ENCODE measurements at places on chromosomes 3 and 15.

DNA sequence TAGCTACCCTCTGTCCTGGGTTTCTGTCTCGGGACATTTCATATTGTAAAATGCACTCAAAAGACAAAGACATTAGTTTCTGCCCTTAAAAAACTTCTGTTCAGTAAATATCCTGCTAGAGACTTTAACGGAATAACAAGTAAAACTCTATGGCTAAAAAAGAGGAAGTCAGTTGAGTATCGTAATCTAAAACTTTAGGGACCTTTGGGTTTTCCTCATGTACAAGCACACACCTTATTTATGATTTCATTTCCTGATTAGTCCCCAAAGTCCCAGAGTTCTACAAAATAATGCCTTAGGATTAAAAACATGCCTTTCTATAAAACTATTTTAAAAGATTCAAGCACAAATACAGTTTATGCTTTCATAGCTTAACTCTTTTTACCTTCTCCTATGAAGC lies 585.9 kb downstream of the UNC13C start:
- no peak for DNase-seq

DNA sequence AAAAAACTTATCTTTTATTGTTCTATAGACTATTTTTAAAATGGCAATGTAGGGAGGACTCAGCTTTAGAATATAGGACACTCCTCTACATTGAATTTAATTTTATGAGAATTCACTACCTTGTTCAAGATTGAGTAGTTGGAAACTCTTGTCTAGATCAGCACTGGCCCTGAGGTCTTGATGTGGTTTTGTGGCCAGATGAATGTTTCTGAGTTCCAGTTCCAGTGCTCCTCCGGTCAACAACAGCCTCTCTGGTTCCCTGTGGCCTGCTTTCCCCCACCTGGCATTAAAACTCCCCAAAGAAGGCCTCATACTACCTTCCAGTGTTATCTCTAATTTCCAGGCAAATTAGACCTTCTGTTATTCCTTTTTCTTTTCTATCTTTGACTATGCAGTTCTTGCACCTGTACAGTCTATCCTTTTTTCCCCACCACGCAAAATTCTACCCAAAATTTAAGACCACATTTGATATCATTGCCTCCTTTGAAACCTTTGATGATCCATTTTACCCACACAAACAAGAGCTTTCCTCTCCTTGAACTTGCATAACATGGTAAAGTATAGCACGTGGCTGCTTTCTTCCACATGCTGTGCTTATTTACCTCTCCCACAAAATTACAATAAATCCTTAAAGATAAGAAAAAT lies 9.6 kb upstream of the ANP32A start:
- DNase-seq = no peak

DNA sequence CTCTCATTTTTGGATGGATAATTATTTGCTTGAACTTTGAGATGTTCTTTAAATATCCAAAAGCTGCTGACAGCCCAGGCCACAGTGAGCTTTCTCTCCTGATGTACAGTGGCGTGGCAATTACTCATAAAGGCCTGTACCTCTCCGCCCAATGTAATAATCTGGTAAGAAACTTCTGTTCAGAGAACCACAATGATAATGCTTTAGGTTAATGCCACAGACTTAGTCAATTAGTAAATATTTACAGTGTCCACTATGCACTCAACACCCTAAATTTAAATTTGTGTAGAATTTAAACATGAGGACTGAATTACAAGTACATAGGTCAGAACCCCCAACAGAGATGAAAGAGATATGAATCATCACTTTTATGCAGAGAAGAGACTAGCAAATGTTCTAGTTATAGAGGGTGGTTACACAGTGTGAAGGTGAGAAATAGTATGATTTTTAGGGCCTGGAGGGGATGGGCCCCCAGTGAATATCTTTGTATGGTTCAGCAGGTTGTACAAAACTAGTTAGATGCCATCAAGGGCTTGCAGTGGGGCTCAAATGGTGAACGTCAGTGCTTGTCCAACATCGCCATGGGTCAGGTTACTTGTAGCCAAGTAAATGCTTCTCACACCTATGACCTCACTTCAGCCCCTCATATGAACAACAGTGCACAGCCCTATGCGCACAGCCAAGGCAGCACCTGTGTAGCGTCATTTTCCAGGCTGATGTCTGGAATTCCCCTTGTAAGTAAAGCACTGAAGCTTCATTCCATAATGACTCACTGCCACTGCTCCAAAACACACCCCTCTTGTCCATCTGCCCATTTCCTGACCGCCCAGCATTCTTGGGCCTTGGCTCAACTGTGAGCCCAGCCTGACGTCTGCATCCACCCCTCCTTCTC lies 13.3 kb downstream of the ABHD2 start:
- DNase-seq = peak; percentile 87

DNA sequence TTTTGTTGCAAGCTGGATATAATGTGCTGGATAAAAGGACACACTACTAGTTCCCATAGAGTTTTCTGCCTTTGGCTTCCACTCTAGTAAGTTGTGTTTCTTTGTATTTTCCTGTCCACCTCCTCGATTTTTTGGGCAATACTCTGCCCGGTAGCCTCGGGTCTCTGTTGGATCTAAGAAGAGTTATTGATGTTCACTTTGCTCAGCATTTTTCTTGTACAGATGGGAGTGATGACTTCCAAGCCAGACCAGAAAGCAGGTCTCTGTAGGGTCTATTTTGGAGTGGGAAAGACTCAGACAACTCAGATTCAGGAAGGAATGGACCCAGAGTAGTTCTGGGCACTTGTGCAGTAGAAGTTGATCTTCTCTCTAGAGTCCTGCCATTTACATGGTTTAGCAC lies 36.0 kb upstream of the PRTG start:
- DNase-seq = no peak

DNA sequence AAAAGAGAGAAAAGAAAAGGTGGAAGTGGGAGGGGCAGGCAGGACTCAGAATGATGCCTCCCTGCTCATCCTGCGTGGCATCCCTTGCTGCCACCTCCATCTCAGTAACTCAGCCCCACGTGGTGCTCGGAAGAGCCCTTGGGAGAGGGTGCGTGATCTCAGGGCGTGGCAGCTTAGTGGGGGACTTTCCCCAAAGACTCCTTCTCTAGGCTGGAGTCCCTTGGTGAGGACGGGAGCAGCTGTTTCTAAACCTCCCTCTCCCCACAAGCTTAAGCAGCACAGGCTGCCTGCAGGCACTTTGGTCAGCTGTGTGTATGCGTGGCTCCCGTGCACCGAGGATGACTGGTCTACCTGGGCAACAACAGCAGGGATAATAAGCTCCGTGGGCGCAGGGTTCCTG lies 7.4 kb upstream of the ANPEP start:
- no peak for DNase-seq

- no peak for DNase-seq
Observed at GRCh38 chr3:156431334-156432124, 123.4 kb downstream of the SSR3 start.

GRCh38 chr3:129593595-129594339 lies 12.7 kb downstream of the PLXND1 start:
- DNase-seq = no peak

DNA sequence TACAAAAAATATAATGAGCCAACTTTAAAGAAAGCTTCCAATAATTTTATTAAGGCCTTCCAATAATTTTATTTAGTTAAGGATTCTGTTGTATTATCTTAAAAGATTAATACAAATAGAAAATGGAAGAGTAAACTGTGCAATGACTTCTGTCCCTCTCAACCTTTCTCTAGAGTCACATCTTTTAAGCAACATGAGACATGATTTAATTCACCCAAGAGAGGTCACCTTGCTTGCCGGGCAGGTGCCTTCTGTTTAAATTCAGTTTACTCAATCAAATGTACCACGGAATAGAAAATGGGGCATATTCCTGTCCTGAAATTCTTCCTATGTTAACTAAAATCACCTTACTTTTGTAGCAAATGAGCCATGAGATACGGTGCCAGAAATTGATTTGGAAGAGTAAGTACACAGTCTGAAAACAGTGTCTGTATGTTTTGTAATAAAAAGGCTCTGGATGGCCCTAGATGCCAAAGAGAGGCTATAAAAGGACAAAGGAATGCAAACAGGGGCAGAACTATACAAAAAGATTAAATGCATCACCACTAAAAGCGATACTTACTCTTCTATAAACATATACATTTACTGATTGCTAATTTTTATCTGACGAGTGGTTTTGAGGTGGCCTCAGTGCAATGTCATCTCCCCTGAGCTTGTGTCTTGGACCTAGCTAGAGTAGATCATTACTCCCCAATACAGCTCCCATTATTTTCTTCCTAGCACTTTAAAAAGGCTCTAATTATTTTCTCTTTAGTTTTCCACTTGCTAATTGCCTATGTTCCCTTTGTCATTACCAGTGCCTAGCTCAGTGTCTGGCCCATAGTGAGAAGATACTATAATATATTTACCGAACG lies 134.0 kb downstream of the FHIT start:
- no peak for DNase-seq

DNA sequence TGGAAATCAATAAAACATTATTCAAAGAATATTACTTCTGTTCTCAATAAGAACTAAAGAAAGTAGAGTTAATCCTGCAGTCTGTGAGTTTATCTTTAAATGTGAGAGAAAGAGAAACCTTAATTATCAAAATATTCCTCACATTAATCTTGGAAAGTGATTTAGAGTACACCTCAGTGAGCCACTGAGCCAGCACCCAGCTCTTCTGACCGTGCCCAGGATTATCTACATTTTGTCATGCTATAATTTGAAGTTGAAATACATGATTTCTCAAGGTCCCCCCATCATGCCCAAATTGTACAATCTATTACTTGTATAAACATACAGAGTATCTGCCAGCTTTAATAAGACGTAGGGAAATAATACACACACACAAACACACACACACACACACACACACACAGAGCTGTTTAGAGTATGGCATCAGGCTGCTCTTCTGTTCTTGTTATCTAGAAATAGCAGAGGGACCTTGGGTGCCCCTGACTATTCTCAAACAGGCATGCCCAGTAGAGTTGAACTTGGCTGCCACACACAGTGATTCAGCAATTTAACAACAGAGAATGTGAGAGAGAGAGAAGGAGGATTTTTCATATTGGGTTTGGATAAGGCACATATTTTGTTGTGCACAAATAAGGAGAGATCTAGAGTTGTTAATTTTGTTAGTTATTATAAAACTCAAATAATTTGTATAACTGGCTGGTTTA lies 74.4 kb downstream of the P2RY1 start:
- DNase-seq = peak; percentile 16

- no peak for DNase-seq
Observed at GRCh38 chr15:69016021-69016595, 1.6 kb downstream of the NOX5 start.

- peak; percentile 93 for DNase-seq
Observed at GRCh38 chr3:31067004-31067403, 172.5 kb upstream of the GADL1 start.

DNA sequence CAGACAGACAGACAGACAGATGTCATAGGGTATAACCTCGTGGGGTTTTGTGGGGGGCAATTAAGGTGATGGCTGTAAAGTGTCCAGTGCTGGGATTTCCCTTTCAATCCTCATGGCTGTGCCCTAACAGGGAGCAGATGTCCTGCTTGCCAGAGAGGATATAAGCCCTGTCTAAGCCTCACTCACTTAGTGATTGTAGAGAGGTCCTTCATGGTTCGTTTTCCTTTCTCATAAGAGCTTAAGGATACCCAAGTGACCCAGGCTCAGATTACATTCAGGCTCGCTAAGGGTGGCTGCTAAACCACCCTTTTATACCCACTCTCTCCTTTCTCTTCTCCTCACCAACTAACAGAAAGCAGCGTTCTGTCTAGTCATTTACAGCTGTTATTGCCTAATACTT lies 19.2 kb downstream of the LYSMD2 start:
- DNase-seq = no peak

DNA sequence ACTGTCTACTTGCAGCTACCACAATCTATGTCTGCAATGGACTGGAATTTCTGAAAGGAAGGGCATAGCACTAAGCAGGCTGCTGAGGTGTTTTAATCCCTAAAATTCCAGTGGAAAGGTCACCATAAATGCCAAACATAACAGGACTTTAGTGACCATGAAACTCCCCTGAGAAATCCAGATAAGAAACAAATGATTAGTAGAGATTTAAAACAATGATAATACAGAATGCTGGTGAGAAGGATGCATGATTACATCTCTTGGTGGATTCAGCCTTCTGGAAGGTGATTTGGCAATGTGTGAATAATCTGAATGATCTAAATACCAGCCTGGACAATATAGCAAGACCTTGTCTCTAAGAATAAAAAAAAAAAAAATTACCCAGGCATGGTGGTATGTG lies 475.0 kb upstream of the CBLB start:
- DNase-seq = no peak

- DNase-seq = no peak
Observed at GRCh38 chr3:100717637-100718487, 8.6 kb downstream of the TFG start.

DNA sequence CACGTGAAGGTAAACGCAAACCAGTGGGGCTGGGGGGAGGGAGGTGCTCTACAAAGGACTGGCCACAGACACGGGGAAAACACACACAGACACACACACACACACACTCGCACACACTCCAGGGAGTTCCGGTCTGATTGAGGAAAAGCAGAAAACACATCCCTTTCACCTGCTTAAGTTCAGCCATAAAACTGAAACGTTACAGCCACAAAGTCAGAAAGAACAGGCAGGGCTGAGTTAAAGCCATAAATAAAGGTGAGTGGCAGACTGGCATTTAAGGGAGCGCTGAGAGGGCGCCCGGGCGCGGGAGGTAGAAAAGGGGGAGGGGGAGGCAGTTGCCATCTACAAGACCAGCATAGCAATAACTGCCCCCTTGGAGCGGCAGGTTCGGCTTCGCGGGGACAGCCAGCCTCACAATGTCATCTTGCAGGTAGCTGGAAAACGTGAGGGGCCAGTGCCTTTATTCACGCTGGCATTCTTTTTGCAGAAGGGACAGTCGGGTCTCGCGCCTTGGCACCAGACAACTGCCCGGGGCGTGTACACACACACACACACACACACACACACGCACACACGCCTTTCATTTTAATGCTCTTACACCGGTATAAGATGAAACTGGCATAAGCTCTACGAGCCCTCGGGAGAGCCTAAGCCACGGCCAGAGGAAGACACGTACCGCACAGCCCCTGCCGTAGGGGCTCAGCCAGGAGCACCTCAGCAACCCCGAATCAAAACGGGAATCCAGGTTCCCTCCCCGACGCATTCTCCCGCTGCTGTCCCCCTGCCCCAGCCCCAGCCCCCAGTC lies 866 bp downstream of the TNIK start:
- no peak for DNase-seq

- no peak for DNase-seq
Observed at GRCh38 chr3:124144035-124144814, 152.3 kb upstream of the ROPN1 start.

DNA sequence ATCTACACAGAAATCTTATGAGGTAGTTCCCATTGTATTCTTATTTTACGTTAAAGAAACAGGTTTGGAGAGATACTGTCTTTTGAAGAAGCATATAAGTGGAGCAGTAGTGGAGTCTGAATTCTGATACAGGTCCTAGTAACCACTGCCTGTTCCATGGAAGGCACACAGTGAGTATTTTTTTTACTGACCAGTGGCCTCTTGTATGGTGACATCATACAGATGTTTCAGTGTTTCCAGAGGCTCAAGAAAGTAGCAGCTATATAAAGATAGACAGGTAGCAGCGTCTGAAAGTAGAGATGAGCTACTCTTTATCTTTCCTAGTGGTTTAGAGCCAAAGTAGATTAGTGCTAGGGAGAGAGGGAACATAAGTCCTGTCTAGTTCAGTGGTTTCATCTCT lies 173.5 kb downstream of the LPP start:
- no peak for DNase-seq

Measured in fibroblast of the conjunctiva (primary cell).